ENCODE measurements at places on chromosomes 7 and 10. TPM values are rescaled to one million over a fixed set of nuclear protein-coding genes. Genes with fewer than 3 reads are reported as not detected.
A peak's percentile ranks its signal among the peaks of the same experiment; 100 is the strongest.

The TMEM273 gene
- polyA plus RNA-seq: 2.5 TPM

GRCh38 chr7:28067171-28067570, 113.4 kb downstream of the JAZF1 start:
- DNase-seq: no peak

GRCh38 chr10:12542133-12542670, 192.9 kb downstream of the CAMK1D start:
- no peak for DNase-seq

DNA sequence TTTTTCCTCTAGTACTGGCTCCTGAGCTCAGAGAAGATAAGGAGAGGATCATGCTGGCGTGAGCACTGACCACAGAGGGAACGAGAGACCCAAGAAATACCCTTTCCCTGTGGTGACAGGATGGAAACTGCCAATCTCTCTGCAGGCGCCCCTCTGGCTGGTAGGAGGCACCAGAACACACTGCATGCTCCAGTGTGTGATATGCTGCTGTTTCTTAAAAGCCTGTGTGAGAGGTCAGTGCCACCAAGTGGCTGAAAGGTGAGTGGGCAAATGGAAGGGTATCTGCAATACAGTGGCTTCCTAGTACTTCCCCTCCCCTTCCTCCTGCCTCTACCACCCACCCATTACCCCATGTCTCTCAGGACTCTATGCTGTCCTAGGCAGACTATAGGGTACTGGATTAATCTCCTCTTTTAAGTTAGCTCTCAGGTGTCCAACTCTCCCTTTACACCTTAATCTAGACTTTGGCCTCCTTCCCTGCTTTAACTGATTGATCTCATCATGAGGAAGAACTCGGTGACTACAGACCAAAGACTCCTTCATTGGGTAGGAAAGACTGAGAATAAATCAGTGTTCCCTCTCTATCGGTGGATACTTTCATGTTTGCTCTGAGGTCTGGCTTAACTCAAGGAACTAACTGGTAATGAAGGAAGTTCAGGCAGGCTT, 283.6 kb downstream of the ADRA2A start:
- DNase-seq: peak; percentile 29

The PRTFDC1 gene
- 40.0 TPM for polyA plus RNA-seq

DNA sequence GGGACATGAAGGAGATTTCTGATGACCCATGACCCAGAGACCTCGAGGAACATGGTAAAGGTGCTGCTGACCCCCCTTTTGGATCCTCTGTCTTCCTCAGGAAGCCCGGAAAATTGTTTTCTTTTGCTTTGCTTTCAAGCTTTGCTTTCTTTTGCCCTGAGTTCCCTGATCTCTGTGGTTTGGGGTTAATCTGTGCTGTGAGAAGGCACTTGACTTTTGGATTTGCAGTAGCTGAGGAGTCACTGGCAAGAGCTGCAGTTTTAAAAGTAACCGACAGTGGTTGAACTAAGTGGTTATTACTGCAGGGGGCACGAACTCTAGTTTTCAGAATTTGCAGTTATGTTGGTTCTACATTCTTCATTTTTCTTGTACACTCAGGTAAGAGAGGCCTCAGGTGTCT, 53.0 kb downstream of the PDZD8 start:
- DNase-seq: no peak

- DNase-seq: no peak
Measured at GRCh38 chr7:150992833-150993302, 2.1 kb downstream of the NOS3 start.

Measured in renal pelvis (tissue), 12 donors.